ENCODE measurements at places on chromosomes 4 and X.
A peak's percentile ranks its signal among the peaks of the same experiment; 100 is the strongest.

- no peak for DNase-seq
Observed at GRCh38 chrX:48540480-48540879, 966 bp downstream of the TBC1D25 start.

- DNase-seq, result no peak
Observed at GRCh38 chrX:8429692-8430249, 34.9 kb upstream of the VCX3B start.

DNA sequence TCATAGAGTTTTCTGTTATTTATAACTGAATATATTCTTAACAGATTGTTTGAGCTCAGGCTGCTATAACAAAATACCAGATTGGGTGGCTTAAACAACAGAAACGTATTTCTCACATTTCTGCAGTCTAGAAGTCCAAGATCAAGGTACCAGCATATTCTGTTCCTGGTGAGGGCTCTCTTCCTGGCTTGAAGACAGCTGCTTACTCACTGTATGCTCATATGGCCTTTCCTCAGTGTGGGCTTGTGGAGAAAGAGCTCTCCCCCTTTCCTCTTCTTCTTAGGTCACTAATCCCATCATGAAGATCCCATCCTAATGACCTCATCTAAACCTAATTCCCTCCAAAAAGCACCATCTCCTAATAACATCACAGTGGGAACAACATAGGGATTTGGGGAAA is 117.8 kb downstream of the RASGEF1B start:
- no peak for DNase-seq

GRCh38 chr4:1469043-1469442 is 62.8 kb upstream of the NKX1-1 start:
- no peak for DNase-seq

DNA sequence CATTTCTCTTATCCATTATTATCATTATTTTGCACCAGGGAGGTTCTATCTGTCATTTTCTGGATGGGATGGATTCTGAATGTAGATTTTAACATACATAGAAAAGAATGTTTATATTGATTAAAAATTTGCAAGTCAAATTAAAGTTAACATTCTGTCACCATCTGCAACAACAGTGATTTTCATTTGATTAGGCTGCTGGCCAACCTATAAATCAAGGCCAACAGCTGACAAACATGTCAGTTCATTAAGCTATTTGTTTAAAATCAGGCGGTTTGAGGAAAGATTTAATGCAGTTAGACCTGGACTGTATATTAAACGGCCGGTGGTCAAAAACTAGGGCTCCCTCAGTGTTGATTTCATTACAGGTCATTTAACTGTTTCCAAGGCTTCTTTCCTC is 109.5 kb upstream of the CBR4 start:
- DNase-seq, result no peak

GRCh38 chr4:57020467-57021101 is 41.9 kb downstream of the POLR2B start:
- DNase-seq, result peak; percentile 21

GRCh38 chr4:86927843-86928395 is 6.9 kb upstream of the AFF1 start:
- DNase-seq, result peak; percentile 90

DNA sequence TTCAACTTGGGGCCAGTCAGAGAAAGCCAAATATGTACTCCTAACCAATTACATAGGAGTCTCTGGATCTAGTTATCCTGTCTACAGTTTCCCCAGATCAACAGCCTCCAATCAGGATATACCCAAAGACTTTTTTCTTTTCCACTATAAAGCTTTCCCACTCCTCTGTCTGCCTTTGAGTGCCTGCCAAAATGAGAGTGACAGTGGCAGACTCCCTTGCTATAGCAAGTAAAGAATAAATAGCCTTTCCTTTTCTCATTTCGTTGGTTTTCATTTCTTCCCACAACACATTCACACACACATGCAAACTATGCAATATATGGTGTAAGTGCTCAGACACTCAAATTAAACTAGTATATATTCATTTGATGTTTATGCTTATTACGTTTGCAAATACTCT is 302.4 kb upstream of the TACR3 start:
- no peak for DNase-seq

All from BJ (cell line).